ENCODE measurements at places on chromosomes 5 and 9. TPM values are rescaled to one million over a fixed set of nuclear protein-coding genes. Genes with fewer than 3 reads are reported as not detected.

DMGDH gene
- 1.9 TPM for polyA plus RNA-seq

EGFL7 gene
- 113 TPM for polyA plus RNA-seq

PAEP gene
- not detected for polyA plus RNA-seq

TNFSF15 gene
- polyA plus RNA-seq = 0.02 TPM

COL23A1 gene
- polyA plus RNA-seq = 2.5 TPM

NMUR2 gene
- 0.09 TPM for polyA plus RNA-seq

FOXD1 gene
- polyA plus RNA-seq = 0.14 TPM

DNM1 gene
- polyA plus RNA-seq = 6.0 TPM

BBLN gene
- 138 TPM for polyA plus RNA-seq

GGTA1 gene
- 42.5 TPM for polyA plus RNA-seq

ERCC8 gene
- polyA plus RNA-seq = 5.1 TPM

TLX3 gene
- polyA plus RNA-seq = not detected

PRDM9 gene
- polyA plus RNA-seq = not detected

TMOD1 gene
- 184 TPM for polyA plus RNA-seq

C9orf50 gene
- not detected for polyA plus RNA-seq

BARHL1 gene
- not detected for polyA plus RNA-seq

MSH3 gene
- polyA plus RNA-seq = 4.2 TPM

MARCOL gene
- not detected for polyA plus RNA-seq

CDX1 gene
- polyA plus RNA-seq = 0.09 TPM

KIF12 gene
- 0.23 TPM for polyA plus RNA-seq

IFNB1 gene
- not detected for polyA plus RNA-seq

FGF1 gene
- polyA plus RNA-seq = 25.0 TPM

SPATA31E1 gene
- not detected for polyA plus RNA-seq

PKD2L2 gene
- polyA plus RNA-seq = 0.18 TPM

DNAH5 gene
- 0.02 TPM for polyA plus RNA-seq

ASB6 gene
- polyA plus RNA-seq = 9.8 TPM

ZNF618 gene
- 1.4 TPM for polyA plus RNA-seq

ASTN2 gene
- polyA plus RNA-seq = 18.1 TPM

OR1J1 gene
- polyA plus RNA-seq = not detected

DMRT3 gene
- polyA plus RNA-seq = not detected

RNF183 gene
- not detected for polyA plus RNA-seq

PCDHGC4 gene
- 1.3 TPM for polyA plus RNA-seq

EGFLAM gene
- polyA plus RNA-seq = 3.9 TPM

PPP3R2 gene
- not detected for polyA plus RNA-seq

CXCL14 gene
- polyA plus RNA-seq = 4.5 TPM

F2RL2 gene
- polyA plus RNA-seq = 0.11 TPM

RASEF gene
- 0.02 TPM for polyA plus RNA-seq

WNK2 gene
- polyA plus RNA-seq = 167 TPM

GLRA1 gene
- polyA plus RNA-seq = not detected

ZFP2 gene
- polyA plus RNA-seq = 0.86 TPM

ECSCR gene
- polyA plus RNA-seq = 25.3 TPM

CARD9 gene
- 0.68 TPM for polyA plus RNA-seq

UNC5A gene
- 0.68 TPM for polyA plus RNA-seq

C5 gene
- polyA plus RNA-seq = 0.97 TPM

NRARP gene
- 4.2 TPM for polyA plus RNA-seq

GLIPR2 gene
- 8.8 TPM for polyA plus RNA-seq

NR2F1 gene
- polyA plus RNA-seq = 29.0 TPM

ZNF354C gene
- polyA plus RNA-seq = 1.6 TPM

CDH9 gene
- polyA plus RNA-seq = not detected

TAS2R1 gene
- not detected for polyA plus RNA-seq

CCDC171 gene
- polyA plus RNA-seq = 0.61 TPM

SMC2 gene
- 3.2 TPM for polyA plus RNA-seq

F12 gene
- polyA plus RNA-seq = 0.27 TPM

MUSK gene
- 0.86 TPM for polyA plus RNA-seq

NTNG2 gene
- 8.6 TPM for polyA plus RNA-seq

Data from right cardiac atrium (tissue), 5 donors.